ENCODE measurements at places on chromosomes 4 and X.

DNA sequence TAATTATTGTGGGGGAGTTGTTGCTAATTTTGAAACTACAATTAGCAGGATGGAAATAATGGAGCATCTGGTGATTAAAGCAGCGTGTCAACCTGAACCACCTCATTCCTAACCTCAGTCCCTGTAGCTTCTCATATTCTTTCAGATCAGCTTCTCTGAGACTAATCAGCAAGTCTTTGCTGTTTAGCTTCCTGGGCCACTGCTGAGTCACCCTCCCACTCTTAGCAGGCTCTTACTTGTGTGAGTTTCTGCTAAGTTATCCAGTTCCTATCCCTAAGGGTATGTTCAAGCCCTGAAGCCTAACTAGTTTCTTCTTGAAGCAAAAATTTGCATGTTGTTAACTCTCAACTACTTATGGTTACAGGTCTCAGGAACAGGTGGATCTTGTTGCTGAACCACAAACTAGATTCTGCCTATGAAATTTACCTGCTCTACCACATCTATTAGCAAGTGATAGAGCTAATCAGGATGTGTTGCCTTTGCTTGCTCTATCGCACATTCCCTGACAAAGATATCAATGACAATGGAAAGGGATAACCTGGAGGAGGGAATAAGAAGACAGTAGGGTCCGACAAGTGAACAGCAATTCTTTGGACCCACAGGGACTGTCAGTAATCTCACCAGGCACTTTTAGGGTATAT is 134.2 kb downstream of the EIF4E start:
- DNase-seq = no peak

- DNase-seq = no peak
Measured at GRCh38 chr4:156109943-156110900, 156.6 kb upstream of the CTSO start.

DNA sequence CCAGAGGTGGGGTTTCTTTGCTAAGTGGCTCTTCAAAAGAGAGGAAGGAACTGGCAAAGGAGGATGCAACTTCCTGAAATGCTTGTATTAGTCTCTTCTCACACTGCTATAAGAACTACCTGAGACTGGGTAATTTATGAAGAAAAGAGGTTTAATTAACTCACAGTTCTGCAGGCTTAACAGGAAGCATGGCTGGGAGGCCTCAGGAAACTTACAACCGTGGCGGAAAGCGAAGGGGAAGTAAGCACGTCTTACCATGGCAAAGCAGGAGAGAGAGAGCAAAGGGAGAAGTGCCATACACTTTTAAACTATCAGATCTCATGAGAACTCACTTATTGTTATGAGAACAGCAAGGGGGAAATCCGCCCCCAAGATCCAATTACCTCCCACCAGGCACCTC is 505.7 kb downstream of the ZNF674 start:
- DNase-seq = no peak

DNA sequence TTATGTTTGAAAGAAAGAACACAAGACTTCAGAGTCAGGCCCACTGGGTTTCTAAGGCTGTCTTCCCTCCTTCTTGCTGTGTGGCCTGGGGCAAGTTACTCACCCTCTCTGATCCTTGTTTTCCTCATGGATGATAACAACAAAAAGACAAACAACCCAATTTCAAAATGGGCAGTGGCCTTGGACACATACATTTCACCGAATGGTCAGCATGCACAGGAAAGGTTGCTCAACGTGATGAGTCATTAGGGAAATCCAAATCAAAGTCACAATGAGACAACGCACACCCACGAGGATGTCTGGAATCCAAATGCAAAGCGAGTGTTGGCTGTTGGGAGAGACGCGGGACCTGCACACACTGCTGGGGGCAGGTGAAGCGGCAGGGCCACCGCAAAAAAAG is 50.8 kb upstream of the PPP2R2C start:
- DNase-seq = no peak

GRCh38 chr4:173001571-173001970 is 167.0 kb upstream of the GALNT7 start:
- no peak for DNase-seq

GRCh38 chr4:80839281-80839680 is 191.2 kb upstream of the BMP3 start:
- no peak for DNase-seq

DNA sequence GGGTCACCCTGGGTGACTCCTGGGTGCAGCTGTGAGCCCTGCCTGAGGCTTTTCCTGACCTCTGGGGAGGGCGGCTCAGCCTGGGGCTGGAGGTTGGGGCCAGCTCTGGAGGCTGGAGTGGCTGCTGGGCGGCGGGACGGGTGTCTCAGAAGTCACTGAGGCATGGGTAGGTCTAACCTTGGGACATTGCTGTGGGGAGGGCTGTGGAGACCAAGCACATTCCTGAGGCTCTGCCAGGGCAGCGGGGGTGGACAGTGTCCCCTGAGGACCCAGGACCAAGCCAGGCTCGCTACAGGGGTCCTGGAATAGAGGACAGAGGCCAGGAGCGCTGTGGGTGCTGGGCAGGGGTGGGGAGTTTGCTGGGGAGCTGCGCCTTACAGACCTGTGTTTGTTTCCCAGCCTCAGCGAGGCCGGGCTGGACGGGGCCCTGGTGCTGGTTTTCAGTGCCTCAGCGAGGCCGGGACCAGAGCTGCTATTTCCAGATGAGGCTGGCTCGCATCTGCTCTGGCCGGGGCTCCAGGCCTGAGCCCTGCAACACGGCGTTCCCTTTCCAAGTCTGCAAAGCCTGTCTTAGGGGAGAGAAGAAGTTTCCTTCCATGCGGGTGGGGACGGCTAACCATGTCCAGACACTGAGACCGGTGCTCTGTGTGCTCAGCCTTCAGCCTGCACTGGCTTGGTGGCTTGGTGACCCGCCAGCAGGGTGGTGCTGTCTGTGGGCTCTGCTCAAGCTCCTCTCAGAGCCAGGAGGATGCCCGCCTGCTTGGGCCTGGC is 3.0 kb upstream of the SLC25A6 start:
- DNase-seq = no peak

Measured in NCI-H1105 treated with DMSO at 0.1 percent for 48 hours (cell line).